ENCODE measurements at places on chromosomes 3 and 15.

DNA sequence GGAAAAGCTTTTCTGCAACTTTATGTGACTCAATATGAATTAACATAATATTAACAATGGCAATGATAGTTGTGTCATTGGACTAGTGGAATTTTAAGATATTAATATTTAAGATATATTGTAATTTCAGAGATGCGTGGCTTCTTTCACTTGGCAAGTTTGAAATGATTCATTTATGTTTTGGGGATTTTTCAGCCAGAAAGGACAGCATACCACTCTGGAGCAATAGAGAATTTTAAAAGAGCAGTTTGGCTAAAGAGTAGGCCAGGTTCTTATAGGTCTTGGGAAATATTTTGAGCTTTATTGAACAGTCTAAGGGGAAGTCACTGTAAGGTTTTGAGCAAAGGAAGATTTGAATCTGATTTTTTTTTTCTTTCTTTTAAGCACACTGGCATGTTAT lies 16.5 kb downstream of the GMPS start:
- no peak for DNase-seq

GRCh38 chr3:128052595-128053351 lies 536 bp downstream of the SEC61A1 start:
- no peak for DNase-seq

DNA sequence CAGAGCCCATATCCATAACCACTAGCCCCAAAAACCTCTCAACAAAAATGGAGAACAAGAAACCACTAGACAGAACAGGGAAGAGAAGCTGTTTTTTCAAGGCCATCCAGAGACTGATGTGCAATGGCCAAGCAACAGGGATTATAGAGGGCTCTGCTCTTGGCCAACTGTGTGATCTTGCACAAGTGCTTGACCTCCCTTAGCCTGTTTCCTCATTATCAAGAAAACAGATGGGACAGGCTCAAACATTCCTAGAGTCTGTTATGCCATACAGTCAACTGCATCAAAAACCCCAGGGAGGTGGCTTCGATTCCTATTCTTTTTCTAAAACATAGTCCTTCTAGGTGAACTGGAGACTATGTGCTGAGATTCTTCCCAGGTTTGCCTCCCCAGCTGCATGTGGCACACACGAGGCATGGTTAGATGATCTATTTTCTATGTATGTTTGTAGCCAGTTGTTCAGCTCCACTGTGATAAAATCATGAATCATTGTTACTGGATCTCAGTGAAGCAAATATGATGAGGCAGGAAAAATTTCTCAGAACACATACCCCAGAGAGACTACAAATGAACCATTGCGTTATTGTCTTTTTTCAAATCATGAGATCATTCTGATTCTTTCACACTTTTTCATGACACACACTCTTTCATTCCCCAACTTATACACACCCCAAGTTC lies 132.9 kb upstream of the TGFBR2 start:
- DNase-seq, result no peak

GRCh38 chr3:69855436-69856162 lies 116.3 kb downstream of the MITF start:
- no peak for DNase-seq

- no peak for DNase-seq
Measured at GRCh38 chr3:121624147-121624899, 31.1 kb downstream of the FBXO40 start.

DNA sequence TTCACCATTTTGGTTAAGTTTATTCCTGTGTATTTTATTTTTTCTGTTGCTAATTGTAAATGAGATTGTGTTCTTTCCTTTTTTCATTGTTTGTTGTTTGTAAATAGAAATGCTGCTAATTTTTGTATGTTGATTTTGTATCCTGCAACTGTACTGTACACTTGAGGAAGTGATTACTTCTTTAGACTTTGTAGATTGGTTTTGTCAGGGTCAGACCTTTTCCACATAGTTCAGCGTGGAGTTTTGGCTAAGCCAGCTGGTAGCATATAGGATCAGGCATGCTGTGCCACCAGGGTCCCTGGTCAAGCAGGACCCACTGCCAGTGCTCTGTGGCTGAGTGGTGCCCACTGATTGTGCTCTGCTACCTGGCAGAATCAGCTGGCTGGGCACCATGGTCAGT lies 80.1 kb downstream of the CD200 start:
- no peak for DNase-seq

DNA sequence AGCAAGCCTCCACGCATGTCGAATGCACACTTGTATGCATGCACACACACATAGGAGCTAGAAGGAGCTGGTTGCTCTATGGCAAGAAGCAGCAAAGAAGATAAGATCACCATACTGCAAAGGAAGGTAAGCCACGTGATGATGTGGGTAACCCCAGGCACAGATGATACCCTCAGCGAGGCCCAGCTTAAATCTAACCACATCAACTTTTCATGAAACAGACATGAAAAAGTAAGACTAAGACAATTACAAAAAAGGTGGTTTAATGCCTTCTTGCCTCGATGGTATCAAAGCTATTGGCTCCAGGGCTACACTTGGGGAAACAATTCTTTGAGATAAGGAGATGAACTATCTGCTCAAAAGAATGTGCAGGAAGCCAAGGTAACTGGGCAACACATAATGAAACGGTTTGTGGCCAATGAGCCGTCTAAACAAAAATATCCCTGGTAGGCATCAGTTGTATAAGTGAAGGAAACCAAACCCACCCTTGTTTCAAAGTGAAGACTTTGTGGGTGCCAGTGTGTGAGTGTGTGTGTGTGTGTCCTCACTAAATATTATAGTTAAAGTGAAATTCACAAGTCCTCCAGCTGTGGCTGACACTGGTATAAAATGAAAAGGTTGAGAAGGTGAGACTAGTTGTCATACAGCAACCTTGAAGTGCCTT lies 365.7 kb upstream of the ICE2 start:
- DNase-seq, result no peak

DNA sequence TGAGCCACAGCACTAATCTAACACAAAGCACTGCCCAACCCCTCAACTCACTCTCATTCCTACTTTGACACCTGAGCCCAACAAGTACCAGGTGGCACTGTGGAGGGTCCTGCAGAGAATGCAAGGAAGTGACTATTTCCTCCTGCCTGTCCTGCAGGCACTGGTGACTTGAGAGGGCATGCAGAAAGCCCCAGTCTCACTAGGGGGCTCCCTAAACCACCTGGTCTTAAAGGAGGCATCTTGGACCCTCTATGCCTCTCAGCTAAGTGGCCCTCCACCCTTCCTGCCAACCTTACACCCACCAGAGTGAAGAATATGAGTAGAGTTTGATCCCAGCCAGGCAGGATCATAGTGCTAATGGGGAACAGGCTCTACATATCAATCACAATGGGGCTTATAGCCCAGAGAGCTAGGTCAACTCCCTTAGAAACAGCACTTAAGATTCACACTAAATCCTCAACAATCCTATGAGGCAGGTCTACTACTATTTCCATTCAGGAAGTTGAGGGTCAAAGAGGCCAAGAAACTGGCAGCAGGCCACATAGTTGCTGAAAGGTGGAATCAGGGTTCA lies 15.2 kb downstream of the TRAIP start:
- no peak for DNase-seq

GRCh38 chr3:148940983-148941382 lies 50.4 kb upstream of the GYG1 start:
- DNase-seq, result no peak

DNA sequence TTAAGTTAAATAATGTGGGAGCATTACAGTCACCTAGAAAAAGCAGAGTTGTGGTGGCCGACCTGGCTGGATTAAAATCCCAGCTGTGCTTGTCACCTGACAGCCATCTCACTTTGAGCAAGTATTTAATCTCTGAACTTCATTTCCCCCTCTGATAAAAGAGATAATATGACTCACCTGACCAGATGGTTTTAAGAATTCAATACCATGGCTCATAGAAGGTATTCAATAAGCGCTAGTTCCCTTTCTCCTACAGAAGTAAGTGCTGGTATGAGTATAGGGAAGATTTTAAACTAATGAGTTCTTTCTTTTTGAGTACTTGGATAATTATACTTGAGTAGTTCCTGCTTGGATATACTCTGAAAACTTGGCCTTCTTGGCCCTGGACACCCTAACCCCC lies 325.5 kb downstream of the IL5RA start:
- DNase-seq, result no peak

DNA sequence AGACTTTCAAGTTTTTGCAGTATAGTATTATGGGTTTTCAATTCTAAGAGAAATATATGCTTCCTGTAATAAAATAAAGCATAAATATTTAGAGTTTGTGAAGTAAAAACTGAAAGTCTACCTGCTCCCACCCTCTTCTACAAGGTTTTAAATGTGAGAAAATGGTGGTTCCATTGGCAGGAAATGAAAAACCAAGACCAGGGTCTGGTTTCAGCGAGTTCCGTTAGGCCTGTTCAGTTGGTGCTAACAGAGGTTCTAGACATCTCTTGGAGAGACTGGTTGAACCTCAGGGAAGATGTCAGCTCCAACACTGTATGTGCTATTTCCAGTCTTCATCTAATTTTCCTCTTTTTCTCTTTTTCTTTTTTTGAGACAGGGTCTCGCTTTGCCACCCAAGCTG lies 11.8 kb upstream of the MYO1E start:
- no peak for DNase-seq

GRCh38 chr3:94036909-94037507 lies 8.6 kb upstream of the STX19 start:
- peak; percentile 10 for DNase-seq

- DNase-seq, result no peak
Measured at GRCh38 chr15:36645106-36645505, 65.7 kb downstream of the CDIN1 start.

DNA sequence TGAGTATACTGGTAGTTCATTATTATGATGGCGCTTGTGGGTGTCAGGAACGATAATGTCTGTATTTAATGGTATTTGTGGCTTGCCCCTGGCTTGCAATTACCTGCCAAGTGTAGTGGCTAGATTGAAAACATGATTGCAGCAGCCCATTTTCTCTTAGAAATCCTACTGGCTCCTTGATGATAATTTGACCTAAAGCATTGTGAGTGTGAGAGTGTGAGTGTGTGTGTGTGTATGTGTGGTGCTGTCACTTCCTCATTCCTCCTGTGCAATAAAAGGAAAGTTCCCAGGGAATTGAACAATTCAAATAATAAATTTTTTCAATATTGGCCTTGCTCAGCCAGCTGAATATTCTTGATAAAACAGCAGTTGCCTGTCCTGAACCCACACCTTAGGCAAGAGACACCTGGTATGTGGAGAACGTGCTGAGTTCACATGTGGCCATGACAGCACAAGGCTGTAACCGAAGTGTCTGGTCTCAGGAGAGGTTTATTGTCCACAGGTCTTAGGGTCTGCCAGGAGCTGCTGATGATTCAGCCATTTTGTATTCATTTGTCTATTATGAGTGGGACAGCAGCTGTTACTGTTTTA lies 193.3 kb downstream of the CD47 start:
- peak; percentile 44 for DNase-seq

DNA sequence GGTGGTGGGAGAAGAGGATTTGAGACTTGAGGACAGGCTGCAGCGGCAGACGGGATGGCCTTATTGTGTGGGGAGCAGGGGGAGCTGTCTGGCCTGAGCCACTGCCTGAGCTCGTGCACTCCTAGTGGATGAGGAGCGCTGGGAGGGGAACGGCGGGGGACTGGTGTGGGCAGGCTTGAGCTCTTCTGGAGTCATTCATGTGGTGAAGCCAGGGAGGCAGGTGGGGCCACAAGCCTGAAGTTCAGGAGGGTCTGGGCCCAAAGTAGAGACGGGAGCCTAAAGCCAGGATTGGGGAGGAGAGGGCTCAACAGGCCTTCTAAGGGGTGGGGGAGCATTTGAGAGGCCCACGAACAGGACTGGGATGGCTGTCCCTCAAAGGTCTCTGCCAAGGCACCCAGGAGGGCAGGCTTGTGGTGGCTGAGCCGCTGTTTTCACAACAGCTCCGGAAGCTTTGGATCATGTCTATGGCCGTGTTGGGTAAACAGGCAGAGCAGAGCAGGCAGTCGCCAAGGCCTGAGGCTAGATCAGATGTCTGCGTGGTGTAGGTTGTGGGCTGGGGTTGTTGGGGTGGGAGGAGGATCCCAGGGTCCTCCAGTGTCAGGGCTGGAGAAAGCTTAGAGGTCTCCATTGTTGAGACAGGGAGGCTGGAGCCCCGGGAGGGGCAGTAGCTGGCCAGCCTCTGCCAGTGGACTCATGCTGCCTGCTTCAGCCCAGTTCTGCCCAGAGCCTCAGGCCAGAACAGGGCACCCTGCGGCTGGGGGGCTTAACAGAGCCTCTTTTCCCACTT lies 8.2 kb downstream of the PRKCD start:
- DNase-seq, result no peak

- no peak for DNase-seq
Measured at GRCh38 chr3:192281207-192281880, 446.0 kb downstream of the FGF12 start.

DNA sequence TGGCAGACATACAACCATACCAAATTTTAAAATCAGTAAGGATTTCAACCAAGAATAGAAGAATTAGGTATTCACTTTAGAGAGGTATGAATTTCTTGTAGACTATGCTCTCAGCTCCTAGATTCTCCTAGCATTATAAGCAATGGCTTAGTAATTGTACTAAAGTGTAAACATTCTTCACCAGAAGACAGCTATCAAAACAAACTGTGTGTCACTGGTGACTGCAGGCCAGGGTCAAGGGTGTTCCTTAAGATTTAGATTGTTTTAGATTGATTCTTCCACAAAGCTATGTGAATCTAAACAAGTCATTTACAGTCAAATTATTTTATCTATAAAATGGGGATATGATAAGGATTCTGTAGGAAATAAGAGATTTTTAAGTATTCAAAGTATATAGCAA lies 23.1 kb upstream of the GP5 start:
- no peak for DNase-seq

GRCh38 chr3:113498221-113499005 lies 16.5 kb downstream of the SPICE1 start:
- no peak for DNase-seq

- DNase-seq, result no peak
Measured at GRCh38 chr3:23894254-23895061, 22.3 kb downstream of the NKIRAS1 start.

- no peak for DNase-seq
Measured at GRCh38 chr3:22735373-22735772, 467.8 kb upstream of the UBE2E2 start.

DNA sequence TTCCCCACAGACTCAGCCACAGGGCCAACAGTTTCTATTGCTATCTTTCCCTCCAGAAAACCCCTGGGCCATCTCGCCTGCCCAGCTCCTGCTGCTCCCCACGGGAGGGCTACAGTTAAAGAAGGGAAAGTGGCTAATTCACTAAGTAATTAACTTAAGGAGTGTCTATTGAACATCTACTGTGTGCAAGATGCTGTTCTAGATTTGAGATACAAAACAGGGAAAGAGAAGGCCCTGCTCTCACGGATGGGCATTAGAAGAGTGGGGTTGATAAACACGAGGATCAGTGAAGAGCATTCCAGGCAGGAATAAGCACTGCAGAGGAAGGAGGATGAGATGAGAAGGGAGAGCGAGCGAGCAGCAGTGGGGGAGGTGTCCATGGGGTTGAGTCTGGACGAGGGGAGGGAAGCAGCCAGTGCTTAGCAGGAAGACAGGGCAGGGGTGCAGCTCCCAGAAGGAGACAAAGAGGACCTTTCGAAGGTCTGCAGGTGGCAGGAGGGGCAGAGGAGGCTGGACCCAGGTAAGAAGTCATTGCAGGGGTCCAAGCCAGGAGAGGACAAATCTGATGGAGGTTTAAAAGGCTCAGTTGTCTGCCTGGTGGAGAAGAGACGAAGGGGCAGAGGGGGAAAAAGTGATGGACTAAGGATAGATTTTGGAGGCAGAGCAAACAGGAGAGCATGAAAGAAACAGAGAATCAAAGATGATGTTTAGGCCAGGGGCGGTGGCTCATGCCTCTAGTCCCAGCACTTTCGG lies 64.7 kb downstream of the KLF15 start:
- no peak for DNase-seq

- no peak for DNase-seq
Measured at GRCh38 chr3:159950156-159950898, 38.3 kb upstream of the IL12A start.
